NCI-H510A (cell line): ENCODE measurements at places on chromosomes 1 and 21.

DNA sequence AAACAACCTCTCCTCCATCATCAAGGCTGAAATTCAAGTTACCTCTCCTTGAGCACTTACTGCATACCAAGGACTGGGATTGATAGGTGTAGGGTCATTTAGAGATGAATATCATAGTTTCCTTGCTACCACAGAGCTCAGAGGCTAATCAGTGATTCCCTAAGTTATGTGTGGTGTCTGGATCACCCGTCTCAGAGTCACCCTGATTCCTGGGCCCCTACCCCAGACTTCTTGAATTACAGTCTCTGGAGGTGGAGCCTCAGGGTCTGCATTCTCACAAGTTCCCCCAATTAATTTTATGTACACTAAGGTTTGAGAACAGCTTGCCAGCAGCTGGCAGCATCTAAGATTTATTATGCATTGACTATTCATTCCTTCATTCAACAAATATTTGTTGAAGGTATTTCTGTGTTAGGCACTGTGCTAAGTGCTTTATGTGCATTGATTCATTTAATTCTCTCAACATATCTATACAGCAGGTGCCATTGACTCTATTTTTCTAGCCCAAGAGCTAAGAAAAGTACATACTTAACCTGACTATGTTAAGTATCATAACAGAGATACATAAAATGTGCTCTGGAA is 182.9 kb upstream of the FGGY start:
- DNase-seq, result no peak

DNA sequence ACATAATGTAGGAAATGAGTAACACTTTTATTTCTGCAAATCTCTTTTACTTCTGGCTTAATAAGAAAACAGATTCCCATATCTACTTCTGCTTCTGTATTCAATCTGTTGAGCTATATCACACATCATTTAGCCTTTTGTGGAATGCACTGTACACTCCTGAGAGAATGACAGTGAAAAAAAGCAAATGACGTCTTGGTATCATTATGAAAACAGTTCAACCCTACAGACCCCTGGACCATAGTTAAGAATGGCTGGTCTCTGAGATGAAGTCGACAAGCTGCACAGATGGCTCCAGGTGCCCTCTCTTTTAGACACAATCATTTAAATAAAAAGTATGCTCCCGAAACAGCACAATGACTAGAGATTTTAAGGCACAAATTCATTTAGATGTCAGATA is 247.0 kb downstream of the RERE start:
- DNase-seq, result no peak

DNA sequence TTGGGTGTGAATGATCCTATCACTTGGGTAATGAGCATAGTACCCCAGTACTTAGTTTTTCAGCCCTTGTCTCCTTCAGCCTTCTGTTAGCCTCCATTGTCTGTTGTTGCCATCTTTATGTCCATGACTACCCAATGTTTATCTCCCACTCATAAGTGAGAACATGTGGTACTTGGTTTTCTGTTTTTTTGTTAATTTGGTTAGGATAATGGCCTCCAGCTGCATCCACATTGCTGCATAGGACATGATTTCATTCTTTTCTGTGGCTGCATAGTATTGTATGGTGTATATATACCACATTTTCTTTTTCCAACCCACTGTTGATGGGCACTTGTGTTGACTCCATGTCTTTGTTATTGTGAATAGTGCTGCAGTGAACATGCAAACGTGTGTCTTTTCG is 39.6 kb upstream of the GPR52 start:
- no peak for DNase-seq

GRCh38 chr1:232589812-232590743 is 39.9 kb downstream of the SIPA1L2 start:
- DNase-seq, result no peak

- DNase-seq, result no peak
Observed at GRCh38 chr1:235640580-235640979, 9.0 kb downstream of the GNG4 start.

- no peak for DNase-seq
Observed at GRCh38 chr1:201944639-201945038, 1.7 kb downstream of the LMOD1 start.

GRCh38 chr1:6603238-6603914 is 707 bp upstream of the KLHL21 start:
- DNase-seq, result no peak

DNA sequence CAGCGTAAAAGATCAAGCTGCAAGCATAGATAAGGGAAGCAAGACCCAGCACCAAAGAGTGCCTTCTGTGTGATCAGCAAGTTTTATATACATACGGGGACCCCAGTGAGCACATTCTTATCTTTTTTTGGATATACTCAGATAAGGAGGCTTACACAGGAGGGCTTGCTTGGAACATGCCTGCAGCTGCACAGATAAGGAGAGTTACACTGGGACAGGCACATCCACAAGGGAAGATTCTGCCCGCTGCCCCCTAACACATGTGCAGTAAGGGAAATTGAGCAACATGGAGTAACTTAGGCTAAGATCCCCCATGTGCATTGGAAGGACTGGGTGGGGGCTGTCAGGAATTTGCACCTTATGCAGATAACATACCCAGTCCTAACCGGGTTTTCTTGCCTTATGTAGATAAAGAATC is 1334.8 kb downstream of the MRPL39 start:
- DNase-seq, result no peak

- DNase-seq, result no peak
Observed at GRCh38 chr1:197049100-197049499, 18.0 kb downstream of the F13B start.

DNA sequence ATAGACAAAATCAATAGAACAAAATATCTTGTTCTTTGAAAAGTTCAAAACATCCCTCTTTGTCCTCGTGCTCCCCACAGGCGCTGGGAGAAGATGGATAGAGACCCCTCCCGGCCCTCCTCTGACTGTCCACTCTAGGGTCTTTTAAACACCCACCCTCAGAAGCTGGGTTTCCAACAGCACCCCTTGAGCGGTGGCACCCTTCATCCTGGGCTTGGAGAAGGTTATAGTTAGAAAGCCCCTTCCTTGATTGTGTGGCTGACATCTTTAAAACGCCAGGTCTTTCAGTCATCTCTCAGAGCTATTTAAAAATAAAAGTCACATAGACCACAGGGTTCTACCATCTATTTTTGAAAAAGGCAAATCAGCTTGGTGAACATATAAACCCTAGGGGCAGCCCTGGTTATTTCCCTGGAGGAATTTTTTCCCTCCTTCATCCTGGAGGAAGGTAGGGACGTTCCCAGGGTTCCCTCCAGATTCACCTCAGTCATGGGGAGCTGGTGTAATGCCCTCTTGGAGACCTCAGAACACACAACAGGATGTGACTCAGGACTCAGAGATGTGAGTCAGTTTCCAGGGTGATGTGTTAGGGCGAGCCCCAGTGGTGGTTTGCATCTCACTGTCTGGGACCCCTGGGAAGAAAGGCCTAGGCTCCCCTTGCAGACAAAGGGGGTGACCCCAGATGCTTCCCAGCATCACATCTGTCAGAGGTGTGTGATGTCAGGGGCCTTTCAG is 138.5 kb downstream of the CLIC6 start:
- DNase-seq, result no peak
